ENCODE measurements at places on chromosomes 2 and 18.

DNA sequence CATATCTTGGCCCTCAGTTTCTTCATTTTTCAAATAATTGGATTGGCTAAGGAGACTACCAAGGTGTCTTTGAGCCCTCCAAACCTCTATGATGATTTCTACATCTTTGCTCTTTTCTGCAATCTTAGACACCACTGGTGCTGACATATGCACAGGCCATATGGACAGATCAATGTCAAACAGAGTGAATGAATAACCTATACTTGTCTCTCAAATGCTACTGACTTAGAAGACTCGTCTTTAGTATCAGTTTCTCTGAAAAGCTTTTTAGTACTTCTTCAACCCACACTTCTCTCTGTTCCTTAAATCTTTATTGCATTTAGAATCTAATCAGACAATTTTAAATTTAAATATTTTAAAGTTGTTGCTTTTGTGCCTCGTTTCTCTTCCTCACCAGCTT, 258.2 kb downstream of the LTBP1 start:
- no peak for DNase-seq

GRCh38 chr18:43893001-43893637, 615.8 kb upstream of the SYT4 start:
- DNase-seq: no peak

GRCh38 chr2:152790883-152791282, 72.5 kb downstream of the ARL6IP6 start:
- no peak for DNase-seq

DNA sequence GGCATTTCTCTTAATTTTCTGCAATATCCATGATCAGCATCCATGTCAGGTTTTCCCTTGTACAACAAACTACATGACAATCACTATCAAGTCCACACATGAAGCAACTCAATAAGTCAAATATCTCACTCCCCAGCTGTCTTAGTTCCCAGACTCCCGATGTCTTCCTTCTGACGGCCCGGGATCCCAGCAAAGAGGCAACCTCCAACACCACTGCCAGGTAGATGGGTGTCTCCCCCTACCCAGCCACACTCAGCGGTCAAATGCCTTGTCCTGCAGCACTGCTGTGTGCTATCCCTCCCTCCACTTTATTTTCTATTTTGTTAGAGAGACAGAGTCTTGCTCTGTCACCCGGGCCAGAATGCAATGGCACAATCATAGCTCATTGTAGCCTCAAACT, 23.3 kb downstream of the TRABD2A start:
- no peak for DNase-seq

DNA sequence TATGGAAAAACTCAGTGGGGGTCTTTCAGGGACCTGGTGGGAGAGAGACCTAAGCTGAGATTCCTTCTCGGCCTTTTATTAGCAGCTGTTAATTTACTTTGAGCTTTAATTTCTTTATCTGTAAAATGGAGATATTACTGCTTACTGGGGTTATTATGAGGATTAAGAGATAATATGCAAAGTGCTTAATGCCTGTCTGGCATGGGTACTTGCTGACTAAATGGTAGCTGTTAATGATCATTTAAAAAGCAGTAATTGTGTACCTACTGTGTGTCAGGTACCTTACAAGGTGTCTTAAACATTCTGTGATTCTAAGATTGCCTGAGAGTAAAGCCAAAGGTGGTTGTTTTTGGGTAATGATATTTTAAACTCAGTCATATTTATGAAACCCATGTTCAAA, 2.6 kb downstream of the ITGA6 start:
- no peak for DNase-seq

DNA sequence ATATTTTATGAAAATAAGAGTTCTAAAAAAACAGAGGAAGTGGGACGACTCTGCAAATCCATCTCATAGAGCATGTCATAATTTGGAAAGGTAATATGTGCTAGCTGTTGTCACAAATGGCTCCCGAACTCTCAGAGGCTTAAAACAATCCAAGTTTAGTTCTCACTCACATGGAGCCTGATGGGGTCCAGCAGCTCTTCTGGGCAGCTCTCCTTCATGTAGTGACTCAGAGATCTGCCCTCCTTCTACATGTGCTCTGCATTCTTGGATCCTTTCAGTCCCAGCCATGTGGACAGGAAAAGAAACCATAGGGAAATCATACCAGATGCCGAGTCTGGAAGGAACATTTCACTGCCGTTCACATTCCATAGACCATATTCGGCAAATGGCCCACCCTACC, 180.1 kb upstream of the APCDD1 start:
- DNase-seq: no peak

- no peak for DNase-seq
Observed at GRCh38 chr2:102932501-102932900, 170.7 kb downstream of the TMEM182 start.

- no peak for DNase-seq
Observed at GRCh38 chr2:217475101-217475500, 527.7 kb downstream of the TNS1 start.

GRCh38 chr2:71291398-71291797, 40.2 kb upstream of the ZNF638 start:
- no peak for DNase-seq

DNA sequence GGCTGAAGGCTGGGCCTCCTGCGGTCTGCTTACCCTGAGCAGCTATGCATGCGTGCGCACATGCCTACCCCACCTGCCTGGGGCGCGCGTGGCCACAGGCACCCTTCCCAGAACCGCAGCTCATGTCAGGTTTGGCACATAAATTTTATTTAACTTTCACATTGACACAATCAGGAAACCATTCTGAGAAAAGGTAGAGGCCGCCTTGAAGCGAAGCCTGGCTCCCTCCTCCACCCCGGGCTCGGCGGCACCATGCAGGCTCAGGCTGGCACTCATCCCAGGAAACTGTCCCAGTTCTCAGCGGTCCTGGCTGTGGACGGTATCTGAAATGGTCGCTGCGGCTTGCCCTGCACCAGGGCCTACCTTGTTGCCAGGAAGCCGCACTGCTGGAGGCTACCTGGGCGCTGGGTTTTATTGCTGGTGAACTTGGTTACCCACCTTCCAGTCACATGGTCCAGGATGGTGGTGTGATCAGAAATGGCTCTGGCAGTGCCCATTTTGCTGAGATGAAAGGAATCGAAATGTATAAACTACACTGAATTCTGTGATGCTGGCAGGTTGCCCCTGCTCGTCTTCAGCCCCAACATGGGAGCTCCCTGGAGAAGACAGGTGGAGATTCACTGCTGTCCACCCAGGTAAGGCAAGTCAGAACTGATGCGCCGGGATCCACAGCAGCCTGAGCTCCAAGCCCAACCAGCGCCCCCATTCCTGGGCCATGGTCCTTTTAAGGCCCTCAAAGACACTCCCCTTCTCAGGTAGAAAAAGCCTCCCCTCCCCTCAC, 25.5 kb downstream of the CHST10 start:
- DNase-seq: no peak

- no peak for DNase-seq
Observed at GRCh38 chr2:128817171-128817570, 498.5 kb upstream of the HS6ST1 start.

GRCh38 chr2:99088017-99088416, 53.5 kb upstream of the C2orf15 start:
- DNase-seq: no peak

- no peak for DNase-seq
Observed at GRCh38 chr2:17672583-17673317, 80.9 kb downstream of the SMC6 start.

DNA sequence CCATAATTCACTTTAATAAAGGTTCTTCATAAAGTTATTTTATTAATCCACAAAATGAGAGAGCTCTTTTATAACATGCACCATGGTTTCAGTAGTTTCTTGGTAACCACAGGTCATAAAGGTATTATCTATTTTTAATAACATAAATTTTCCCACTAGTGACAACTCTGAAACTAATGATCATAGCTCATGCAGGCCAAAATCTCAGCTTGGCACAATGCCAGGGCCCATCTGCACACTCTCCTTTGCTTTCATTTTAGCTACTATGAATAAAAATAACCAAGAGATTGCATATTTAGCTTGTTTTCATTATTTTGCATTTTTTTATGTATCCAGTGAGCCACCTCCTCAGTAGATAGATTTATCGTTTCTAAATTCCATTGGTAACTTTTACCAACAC, 691.8 kb upstream of the CHAC2 start:
- DNase-seq: no peak

GRCh38 chr18:79576686-79577351, 102.8 kb upstream of the CTDP1 start:
- peak; percentile 11 for DNase-seq
